ENCODE measurements at places on chromosomes 13 and 19. TPM values are rescaled to one million over a fixed set of nuclear protein-coding genes. Genes with fewer than 3 reads are reported as not detected.

DNA sequence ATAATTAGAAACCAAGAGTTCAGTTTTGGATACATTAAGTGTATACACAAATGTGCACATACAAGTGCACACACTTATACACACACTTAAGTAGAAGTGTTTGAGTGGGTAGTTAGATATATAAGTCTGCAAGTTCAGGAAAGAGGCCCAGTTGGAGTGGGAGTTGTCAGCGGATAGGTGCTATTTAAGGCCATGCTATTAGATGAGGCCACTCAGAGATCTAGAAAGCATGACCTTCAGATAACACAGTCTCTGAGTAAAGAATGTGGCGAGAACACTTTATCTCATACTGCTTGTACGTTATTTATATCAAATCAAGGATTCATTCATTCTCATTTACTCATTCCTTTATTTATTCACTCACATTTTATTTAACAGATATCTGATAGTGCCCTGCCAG is 206.2 kb downstream of the POSTN start:
- DNase-seq: no peak

- no peak for DNase-seq
These were observed 60.2 kb downstream of the ITGBL1 start for GRCh38 chr13:101512650-101513049.

DNA sequence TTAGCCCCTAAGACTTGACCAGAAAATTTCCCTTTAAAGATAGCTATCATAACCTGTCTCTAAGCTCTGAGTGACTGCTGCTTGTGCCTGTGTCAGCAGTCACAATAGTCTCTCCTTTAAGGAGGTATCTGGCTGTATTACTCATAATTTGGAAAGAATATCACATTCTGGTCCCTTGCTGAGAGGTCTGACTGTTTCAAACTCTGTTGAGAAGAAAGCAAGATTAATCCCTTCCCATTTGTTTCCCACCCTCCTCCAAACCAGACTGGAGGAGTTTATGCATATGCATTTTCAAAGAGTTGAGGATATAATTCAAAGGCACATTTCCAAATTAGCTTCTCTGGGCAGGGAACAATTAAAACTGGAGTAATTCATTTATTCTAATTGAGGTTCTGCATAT is 2.3 kb downstream of the HTR2A start:
- DNase-seq: no peak

DNA sequence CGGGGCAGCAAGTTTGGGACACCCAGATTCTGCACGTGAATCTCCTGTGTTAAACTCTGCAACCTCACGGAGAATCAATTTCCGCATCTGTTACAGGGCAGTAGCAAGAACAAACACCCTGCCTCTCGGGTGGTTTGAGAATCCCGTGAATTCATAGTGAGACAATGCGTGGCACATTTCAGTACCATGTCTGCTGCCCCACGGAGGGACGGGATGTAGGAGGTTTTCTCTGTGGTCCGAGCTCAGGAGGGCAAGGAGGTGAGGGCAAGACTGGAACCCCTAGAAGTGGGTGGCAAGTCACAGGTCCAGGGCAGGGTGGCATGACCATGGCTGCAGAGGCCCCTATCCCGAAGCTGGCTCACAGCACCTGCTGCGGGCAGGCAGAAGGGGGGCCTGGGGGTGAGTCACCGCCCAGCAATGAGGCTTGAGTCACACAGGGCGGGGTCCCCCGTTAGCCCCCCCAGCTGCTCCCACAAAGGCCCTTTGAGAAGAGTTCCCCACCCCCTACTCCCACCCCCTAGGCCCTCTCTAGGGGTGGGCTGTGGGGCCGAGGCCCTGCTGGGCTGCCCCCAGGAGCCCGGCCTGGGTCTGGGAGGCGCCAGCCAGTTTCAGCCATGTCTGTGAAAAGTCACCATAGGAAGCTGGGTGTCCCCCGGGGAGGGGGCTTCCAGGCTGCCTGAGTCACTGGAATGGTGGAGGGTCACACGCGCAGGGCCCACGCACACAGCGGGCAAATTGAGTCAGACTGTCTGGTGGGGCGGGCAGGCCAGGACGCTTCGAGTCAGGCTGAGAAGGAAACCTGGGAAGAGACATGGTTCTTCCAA is 25.8 kb upstream of the NANOS3 start:
- DNase-seq: peak; percentile 86

- no peak for DNase-seq
These were observed 1.3 kb upstream of the TEKTIP1 start for GRCh38 chr19:3537438-3538240.

DNA sequence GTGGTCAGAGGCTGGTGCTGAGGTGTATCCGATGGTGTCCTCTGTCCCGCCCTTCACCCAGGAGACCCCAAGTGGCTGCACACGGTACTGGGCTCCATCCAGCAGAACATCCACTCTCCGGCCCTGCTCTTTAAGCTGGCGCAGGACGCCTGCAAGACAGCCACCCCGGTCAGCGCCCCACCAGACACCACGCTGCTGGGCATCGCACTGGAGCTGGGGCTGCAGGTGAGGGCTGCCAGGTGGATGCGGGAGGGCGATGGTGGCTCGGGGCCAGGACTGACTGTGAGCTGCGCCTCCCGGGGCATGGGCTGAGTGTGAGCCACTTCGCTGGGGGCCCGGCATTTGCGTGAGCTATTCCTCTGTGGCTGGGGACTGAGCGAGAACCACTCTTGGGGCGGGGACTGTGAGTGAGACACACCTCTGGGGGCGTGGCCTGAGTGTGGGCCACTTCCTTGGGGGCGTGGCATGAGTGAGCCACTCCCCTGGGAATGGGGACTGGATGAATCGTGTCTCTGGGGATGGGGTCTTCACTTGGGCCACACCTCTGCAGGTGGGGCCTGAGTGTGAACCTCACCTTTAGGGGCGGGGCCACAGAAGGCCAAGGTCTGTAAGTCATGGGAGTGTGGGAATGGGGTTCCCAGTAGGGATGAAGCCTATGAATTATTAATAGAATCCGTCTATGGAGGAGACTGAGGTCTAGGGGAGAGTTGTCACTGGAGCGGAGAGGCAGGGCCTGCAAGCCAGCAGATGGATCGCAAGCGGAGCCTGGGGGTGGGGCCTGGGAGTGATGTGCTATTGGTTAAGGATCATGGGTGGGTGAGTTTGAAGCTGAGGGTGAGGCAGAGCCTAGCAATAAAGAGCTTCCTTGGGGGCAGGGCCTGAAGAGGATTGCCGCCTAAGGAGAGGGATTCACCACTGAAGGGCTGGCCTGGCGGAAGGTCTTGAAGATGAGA is 30.5 kb downstream of the ZSWIM4 start:
- DNase-seq: no peak

DNA sequence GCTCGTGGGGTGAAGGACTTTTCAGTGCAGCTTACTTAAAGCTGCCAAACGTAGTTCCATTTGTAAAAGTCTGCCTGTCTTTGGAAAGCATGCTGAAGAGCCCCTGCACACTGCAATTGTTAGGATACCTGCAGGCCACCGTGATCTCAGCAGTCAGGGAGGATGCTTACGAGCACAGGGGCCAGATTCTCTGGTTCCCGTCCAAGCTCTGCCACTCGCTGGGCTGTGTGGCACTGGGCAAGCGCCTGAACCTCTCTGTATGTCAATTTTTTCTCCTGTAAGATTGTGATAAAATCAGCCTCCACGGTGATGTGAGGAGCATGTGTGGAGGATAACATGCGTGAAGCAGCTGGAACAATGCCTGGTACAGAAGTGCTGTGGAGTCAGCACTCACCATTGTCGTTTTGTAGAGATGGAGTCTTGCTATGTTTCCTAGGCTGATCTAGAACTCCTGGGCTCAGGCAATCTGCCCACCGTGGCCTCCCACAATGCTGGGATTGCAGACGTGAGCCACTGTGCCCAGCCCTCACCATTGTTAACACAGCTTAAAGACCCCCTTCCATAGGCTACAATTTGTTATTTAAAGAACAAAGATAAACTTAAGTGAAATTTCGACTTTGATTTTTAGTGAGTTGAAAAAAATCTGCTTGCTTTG is 3.5 kb downstream of the ADPRHL1 start:
- no peak for DNase-seq

- no peak for DNase-seq
These were observed 523.5 kb upstream of the MIR17HG start for GRCh38 chr13:90824032-90824431.

DNA sequence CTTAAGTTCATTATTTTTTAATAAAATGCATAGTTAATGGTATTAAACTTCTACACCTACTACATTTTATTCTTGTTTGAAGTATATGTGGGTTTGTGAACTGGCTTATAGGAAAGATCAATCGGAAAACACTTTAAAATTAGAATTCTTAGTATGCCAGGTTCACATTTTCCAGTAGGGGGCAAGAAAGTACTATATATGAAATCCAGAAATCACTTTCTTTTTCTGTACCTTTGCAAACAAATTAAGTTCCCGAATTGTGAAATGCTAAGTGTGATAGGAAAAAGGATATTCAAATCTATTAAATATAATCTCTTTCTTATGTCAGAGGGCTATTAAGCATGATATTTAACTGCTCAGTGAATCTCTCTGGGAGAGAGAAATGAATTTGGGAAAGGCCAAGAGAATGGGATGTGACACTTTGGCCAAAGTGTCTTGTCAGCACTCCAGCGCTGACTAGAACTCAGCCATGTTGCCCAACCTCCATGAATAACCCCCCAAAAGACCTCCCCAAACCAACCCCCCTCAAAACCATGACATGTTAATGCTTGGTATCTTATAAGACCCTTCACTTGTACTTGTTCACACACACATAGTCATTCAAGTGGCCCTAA is 122.6 kb upstream of the SLC10A2 start:
- no peak for DNase-seq

DNA sequence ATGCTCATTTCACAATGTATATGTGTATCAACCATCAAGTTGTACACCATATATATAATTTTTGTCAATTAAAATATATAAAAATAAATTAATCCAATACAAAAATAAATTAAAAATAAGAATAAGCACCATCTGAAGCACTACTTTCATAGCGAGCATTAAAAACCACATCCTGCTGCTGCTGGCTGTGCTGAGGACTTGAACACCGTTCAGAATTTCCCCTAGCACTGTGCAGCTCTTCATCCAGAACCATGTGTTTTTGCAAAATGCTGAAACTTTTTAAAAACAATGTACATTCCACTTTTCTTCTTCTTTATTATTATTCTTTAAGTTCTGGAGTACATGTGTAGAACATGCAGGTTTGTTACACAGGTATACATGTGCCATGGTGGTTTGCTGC is 40.0 kb upstream of the FOXO1 start:
- DNase-seq: no peak

DNA sequence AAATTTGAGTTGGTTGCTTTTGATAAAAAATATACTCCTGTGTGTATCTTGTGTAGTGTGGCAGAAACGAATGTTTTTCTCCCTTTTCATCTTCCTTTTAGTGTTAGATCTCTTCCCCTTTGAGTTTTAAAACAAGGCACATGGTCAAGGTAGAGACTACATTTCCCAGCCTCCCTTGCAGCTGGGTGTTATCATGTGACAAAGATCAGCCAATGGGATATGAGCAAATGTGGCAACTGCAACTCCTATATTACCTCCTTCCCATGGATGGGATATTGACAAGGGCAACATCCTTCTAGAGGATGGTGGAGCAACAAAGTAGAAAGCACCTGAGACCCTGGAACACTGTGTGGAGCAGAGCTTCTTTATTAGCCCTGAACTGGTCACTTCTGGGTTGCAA is 42.4 kb downstream of the ADGRE3 start:
- no peak for DNase-seq

GRCh38 chr13:39326469-39327171 is 276.4 kb downstream of the LHFPL6 start:
- no peak for DNase-seq

DNA sequence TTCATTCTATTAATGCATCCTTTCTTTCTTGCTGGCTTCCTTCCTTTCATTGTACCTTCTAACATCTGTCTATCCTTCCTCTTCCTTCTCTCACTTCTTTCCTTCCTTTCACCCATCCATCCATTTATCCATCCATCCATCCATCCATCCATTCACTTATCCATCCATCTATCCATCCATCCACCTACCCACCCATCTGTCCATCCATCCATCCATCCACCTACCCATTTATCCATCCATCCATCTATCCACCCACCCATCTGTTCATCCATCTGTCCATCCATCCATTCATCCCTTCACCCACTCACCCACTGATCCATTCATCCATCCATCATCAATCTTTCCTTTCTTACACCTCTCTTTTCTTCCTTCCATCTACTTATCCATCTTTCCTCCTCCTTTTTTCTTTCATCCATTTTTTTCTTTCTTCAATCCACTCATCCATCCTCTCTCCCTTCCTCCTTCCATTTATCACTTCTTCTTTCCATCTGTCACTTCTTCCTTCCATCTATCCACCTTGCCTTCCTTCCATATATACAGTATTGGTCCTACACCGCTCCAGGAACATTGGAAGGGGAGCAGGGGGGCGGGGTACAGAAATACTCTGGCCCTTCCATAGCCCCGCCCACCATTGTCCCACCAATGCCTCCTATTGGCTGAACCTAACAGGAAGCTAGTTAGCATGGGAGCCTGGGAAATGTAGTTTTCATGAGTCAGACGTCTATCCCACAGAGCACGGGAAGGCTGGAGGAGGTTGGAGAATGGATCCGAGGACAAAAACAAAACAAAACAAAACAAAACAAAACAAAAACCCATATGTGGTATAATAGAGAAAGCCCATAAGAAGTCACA is 45.9 kb downstream of the MBD3L1 start:
- DNase-seq: no peak

GRCh38 chr19:55391191-55391670 is 5.5 kb downstream of the RPL28 start:
- DNase-seq: no peak

DNA sequence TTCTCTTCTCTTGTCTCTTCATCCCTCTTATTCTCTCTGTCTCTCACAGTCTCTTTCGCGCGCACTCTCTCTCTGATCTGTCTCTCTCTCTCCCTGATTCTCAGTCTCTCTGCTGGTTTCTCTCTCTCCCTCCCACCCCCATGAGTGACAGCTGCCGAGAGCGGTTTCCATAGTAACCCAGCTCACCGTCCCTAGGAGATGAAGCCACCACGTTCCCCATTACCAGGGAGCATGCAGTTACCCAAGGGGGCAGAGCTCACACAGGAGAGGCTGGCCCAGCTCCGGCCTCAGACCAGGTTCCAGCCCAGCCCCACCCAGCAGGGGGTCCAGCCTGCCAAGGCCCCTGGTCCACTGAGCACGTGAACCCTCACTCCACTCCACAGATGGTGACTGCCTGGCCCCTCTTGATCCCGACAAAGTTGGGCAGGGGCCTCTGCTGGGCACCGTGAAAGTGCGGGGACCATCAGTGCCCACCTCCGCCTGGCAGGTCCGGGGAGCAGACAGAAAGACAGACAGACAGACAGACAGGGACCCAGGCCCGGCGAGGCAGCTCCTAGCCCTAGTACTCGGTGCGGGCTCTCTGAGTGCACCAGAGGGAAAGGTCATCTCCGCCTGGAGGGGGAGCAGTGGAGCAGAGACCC is 50.6 kb downstream of the CELF5 start:
- no peak for DNase-seq

GRCh38 chr13:90834700-90835099 is 512.8 kb upstream of the MIR17HG start:
- no peak for DNase-seq

Gene CEACAM16
- not detected for total RNA-seq

Gene CBY2
- not detected for total RNA-seq

Gene MBD3L3
- not detected for total RNA-seq

Gene KLK12
- total RNA-seq: not detected

Gene CYP2S1
- total RNA-seq: 0.87 TPM

Gene ZNF66
- 1.5 TPM for total RNA-seq

Gene TSSK6
- total RNA-seq: 0.67 TPM
